ENCODE measurements at places on chromosomes 2 and 18. TPM values are rescaled to one million over a fixed set of nuclear protein-coding genes. Genes with fewer than 3 reads are reported as not detected.

CXCR4 gene
- 26.8 TPM for total RNA-seq

MROH2A gene
- not detected for total RNA-seq

MARCO gene
- not detected for total RNA-seq

TMEM37 gene
- 0.13 TPM for total RNA-seq

CCT4 gene
- total RNA-seq, result 139 TPM

RNU2-63P gene
- total RNA-seq, result not detected

GKN2 gene
- total RNA-seq, result not detected

TANC1 gene
- total RNA-seq, result 49.7 TPM

HOXD13 gene
- not detected for total RNA-seq

DLX1 gene
- total RNA-seq, result not detected

FHOD3 gene
- under 0.01 TPM for total RNA-seq

MC5R gene
- not detected for total RNA-seq

ALK gene
- total RNA-seq, result not detected

COLEC11 gene
- total RNA-seq, result 0.13 TPM

DNA sequence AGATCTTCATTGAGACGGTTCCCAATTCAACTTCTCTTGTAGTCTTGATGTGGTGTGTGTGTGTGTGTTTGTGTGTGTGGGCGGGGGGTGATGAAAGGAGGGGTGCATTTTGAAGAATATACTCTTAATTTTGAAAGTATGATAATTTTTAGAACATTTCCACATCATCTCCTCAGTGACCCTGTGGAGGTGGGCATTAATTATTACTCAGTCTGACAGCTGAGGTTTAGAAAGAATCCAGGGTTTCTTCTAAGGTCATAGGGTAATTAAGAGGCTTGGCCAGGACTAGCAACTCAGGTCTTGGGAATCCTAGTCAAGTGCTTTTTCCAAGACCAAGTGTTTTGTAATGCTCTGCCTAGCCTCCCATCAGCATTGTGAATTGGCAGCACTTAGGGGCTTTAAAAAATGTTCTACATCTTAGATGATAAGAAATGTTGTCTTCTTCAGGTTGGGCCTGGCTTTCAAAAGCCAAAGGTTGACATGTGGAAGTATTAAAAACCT lies 100.5 kb downstream of the SPTBN1 start:
- no peak for DNase-seq

- DNase-seq, result no peak
Measured at GRCh38 chr2:16142383-16143361, 202.3 kb downstream of the MYCN start.

DNA sequence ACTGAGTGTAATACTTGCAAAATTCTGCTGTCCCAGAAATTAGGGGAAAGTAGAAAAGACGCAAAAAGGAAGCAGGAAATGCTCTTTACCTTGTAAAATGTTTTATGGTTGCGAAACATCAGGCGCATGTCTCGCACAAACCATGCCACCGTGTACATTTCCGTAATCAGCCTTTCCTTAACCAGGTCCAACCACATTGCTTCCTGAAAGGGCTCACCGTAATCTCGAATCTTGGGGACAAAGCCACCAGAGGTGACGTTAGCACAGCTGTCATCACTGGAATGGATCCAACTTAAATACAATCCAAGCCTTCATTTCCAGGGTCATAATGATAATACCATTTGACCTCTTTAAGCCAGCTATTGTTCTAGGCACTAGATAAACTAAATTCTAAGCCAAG lies 49.3 kb downstream of the SP110 start:
- peak; percentile 80 for DNase-seq

DNA sequence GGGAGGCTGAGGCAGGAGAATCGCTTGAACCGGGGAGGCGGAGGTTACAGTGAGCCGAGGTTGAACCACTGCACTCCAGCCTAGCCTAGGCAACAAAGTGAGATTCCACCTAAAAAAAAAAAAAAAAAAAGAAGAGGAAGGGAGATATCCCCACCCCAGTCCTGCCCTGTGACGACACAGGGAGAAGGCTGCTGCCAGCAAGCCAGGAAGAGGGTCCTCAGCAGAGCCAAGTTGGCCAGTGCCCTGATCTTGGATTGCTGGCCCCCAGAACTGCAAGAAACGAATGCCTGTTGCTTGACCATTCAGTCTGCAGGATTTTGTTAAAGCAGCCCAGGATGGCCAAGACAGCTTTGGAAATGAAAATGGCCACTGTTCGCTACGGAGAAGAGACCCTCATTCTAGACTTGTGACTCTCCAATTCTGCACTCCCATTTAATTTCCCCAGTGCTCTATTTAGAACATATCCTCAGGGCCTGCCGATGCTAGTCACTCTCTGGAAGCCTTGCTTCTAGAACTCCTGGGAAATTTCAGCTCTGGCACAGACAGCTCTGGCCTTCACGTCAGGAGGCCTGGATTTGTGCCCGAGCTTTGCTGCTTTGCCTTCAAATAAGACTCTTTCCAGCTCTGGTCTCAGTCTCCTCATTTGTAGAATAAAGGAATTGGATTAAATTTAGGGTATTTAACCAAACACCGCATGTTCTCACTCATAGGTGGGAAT lies 15.7 kb upstream of the AMMECR1L start:
- DNase-seq, result no peak

GRCh38 chr18:74140582-74140981 lies 7.1 kb downstream of the FBXO15 start:
- DNase-seq, result no peak

DNA sequence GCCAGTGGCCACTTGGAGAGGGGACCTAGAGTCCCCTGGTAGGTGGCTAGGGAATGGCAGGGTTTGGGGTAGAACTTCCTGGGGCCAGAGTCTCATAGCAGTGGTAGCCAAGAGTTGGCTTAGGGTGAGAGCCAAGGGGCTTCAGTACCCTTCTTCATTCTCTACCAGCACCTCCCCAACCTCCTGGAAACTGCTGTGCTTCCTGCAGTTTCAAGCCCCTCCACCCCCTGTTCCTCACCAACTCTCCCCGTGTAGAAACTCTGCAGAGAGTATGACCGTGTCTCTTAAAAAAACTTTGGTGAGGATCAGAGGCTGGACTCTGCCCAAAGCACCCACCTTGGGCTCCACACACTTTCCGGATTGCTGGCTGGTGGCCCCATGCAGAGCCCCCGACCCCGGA lies 159.6 kb downstream of the MSH2 start:
- DNase-seq, result no peak

DNA sequence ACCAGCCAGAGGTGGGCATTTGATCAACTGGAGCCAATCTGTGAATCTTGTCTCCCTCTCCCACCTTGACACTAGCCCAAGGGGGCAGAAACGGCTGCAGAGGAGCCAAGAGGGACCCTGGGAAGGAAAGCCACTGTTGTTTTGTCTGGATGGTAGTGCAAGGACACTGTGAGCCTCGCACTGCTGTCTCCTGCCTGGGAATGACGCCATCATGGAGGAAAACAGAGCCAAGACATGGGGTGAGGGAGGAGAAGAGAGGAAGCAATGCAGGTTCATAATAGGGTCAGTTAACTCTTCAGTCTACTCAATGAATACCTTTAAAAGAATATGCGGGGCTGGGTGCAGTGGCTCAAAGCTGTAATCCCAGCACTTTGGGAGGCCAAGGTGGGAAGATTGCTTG lies 231.1 kb upstream of the AGAP1 start:
- no peak for DNase-seq

GRCh38 chr2:217593732-217594131 lies 409.1 kb downstream of the TNS1 start:
- DNase-seq, result no peak

- DNase-seq, result peak; percentile 24
Measured at GRCh38 chr2:45729753-45730512, 78.5 kb downstream of the PRKCE start.

- no peak for DNase-seq
Measured at GRCh38 chr2:3035385-3036050, 342.1 kb downstream of the EIPR1 start.

DNA sequence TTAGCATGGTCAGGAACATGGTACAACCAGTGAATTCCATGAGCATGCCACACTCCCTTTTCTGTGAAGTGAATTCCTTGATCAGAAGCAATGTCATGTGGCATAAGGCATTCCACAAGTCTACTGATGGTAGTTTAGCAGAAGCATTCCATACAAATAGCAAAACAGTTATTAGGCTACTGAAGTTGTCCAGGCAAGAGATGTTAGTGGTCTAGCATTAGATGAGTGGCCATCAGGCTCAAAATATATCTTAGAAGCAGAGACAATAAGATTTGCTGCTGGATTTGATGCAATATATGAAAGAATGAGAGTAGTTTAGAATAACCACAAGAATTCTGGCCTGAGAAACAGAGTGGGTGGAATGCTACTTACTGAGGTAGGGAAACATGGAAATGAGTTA lies 355.3 kb upstream of the NRXN1 start:
- no peak for DNase-seq

DNA sequence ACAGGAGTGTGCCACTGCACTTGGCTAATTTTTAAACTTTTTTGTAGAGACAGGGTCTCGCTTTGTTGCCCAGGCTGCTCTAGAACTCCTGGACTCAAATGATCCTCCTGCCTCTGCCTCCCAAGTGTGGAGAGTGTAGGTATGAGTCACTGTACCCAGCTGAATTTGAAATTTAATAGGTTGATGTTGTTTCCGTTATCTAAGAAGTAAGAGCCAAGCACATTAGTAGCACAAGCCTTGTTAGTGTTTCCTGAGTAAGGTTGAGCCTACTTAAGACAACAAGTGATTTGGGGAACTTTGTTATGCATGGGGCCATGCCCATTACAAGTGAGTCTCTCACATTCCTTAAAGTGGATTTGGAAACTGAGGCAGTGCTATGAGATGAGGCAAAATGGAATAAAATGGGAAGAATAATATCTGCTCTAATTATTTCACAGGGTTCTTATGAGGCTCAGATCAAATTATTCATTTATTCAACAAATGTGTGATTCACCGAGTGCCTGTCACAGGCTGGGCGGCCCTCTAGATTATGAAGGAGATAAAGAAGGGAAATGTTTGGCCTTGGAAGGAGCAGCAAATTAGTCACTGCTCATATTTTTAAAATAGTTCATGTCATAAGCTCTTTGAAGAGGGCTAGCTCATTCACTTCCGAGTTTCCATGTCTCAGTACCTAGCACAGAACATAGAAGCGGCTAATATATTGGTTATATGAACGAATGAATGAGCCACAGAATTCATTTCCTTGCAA lies 217.2 kb downstream of the LDLRAD4 start:
- DNase-seq, result no peak

- no peak for DNase-seq
Measured at GRCh38 chr18:68742206-68742605, 27.3 kb upstream of the TMX3 start.

DNA sequence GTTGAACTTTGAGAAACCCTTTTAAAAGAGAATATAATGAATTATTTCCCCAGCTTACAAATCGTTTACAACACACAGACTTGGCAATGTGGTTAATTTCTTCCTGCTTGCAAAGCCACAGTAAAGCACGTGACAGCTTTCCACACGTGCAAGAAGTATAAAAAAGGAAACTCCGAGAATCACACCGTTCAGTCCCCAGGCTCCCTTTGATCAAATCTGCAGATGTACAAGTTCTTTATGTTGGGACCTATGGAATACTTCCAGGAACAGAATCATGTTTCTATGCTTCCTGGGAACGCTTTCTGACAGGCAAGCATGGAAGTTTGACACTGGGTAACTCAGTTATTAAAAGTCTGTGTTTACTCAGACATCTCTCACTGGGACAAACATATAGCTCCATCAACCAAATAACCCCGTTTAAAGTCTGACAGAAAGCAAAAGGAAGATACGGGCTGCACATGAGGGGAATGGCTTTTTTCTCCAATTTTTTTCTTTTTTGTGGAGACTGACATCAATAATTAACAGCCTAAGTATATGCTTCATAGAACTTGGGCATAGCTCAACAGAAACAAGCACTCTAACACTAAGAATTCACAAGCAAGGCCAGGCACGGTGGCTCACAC lies 134.8 kb downstream of the EIPR1 start:
- no peak for DNase-seq

- DNase-seq, result no peak
Measured at GRCh38 chr2:40851661-40852060, 399.8 kb upstream of the SLC8A1 start.

DNA sequence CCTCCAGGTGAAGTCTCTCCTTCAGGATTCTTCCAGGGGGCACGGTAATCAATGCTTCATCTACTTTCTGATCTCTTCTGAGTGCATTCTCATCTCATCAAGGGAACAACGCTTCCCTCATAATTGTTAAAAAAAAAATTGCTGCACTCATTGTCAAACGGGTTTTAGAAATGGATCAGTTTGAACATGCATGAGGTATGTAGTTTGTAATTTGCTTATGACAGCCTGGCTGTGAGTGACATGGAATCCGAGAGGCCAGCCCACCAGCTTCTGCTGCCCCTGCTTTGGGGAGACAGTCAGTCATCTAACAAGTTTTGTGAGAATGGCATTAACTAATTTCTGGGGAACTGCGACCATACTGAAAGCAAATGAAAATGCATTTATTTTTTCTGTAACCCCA lies 791.9 kb upstream of the SOX11 start:
- no peak for DNase-seq

DNA sequence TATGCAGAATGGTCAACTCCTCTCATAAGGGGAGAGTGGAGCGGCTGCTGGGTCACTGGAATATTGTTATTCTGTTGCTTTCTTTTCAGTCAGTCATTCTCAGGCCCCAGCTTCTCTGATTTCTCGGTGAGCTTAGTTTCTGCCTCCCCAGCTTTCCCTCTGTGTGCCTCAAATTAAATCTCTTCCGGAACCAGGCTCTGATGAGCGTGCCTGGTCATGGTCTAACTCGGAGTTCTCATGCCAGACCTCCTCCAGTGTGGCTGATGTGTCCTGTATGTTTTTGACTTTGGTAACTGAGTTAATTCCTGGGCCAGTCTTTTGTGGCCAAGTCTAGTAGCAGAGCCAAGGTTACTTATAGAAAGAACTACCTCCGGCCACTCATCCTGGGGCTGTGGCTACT lies 4.9 kb upstream of the STK11IP start:
- no peak for DNase-seq
